ENCODE measurements at places on chromosomes 16 and 17. TPM values are rescaled to one million over a fixed set of nuclear protein-coding genes. Genes with fewer than 3 reads are reported as not detected.

Gene TMEM100
- polyA plus RNA-seq = not detected

Gene CMTM2
- polyA plus RNA-seq = not detected

Gene CSH2
- polyA plus RNA-seq = not detected

Gene C16orf92
- polyA plus RNA-seq = 0.36 TPM

Gene CES4A
- 6.0 TPM for polyA plus RNA-seq

Gene GRB7
- polyA plus RNA-seq = not detected

Gene PYCARD
- not detected for polyA plus RNA-seq

Gene CCL23
- not detected for polyA plus RNA-seq

Gene ARHGAP44
- 8.2 TPM for polyA plus RNA-seq

Gene CNGB1
- polyA plus RNA-seq = not detected

Gene USP43
- not detected for polyA plus RNA-seq

Gene KRTAP9-2
- not detected for polyA plus RNA-seq

Gene C1QTNF8
- not detected for polyA plus RNA-seq

Gene TUBD1
- 11.7 TPM for polyA plus RNA-seq

Gene CX3CL1
- 16.5 TPM for polyA plus RNA-seq

Gene COX10
- polyA plus RNA-seq = 10.5 TPM

Gene ZNF469
- polyA plus RNA-seq = not detected

Gene GPR179
- polyA plus RNA-seq = not detected

Gene RTN4RL1
- polyA plus RNA-seq = 2.0 TPM

Gene CORO1A
- polyA plus RNA-seq = 2.8 TPM

Gene TMEM107
- polyA plus RNA-seq = 12.4 TPM

Gene AURKB
- polyA plus RNA-seq = 0.82 TPM

Gene ALOX15B
- not detected for polyA plus RNA-seq

Gene ST6GALNAC1
- not detected for polyA plus RNA-seq

Gene SLC38A8
- polyA plus RNA-seq = not detected

Gene GPR139
- polyA plus RNA-seq = not detected

Gene SPATA32
- not detected for polyA plus RNA-seq

Gene CRHR1
- 1.4 TPM for polyA plus RNA-seq

Gene CLDN7
- not detected for polyA plus RNA-seq

Gene ADAP2
- polyA plus RNA-seq = 3.4 TPM

Gene FAAP100
- polyA plus RNA-seq = 0.07 TPM

Gene KRTAP9-8
- polyA plus RNA-seq = not detected

Gene DHRS7C
- not detected for polyA plus RNA-seq

Gene PDILT
- not detected for polyA plus RNA-seq

Gene TBC1D3G
- polyA plus RNA-seq = 0.18 TPM

Gene PSME3
- 28.4 TPM for polyA plus RNA-seq

Gene MAZ
- 2.0 TPM for polyA plus RNA-seq

Gene ABCA6
- 3.8 TPM for polyA plus RNA-seq

Gene PDE6G
- not detected for polyA plus RNA-seq

Gene TBC1D3I
- not detected for polyA plus RNA-seq

Gene SKAP1
- not detected for polyA plus RNA-seq

Gene CDH8
- polyA plus RNA-seq = 20.0 TPM

Gene MMP2
- 1.8 TPM for polyA plus RNA-seq

Gene VTN
- polyA plus RNA-seq = not detected

Gene MSI2
- 31.9 TPM for polyA plus RNA-seq

Gene C16orf95
- 1.6 TPM for polyA plus RNA-seq

Gene TPSG1
- polyA plus RNA-seq = not detected

Gene C17orf113
- polyA plus RNA-seq = 2.4 TPM

Gene CNP
- polyA plus RNA-seq = 7.3 TPM

Gene TP53TG3B
- polyA plus RNA-seq = not detected

Gene ARHGDIA
- polyA plus RNA-seq = 18.9 TPM

Gene ANKFN1
- polyA plus RNA-seq = not detected

Gene WNT9B
- not detected for polyA plus RNA-seq
